ENCODE measurements at places on chromosomes 5 and 9.

- no peak for DNase-seq
Observed at GRCh38 chr5:68515514-68515913, 300.0 kb downstream of the PIK3R1 start.

DNA sequence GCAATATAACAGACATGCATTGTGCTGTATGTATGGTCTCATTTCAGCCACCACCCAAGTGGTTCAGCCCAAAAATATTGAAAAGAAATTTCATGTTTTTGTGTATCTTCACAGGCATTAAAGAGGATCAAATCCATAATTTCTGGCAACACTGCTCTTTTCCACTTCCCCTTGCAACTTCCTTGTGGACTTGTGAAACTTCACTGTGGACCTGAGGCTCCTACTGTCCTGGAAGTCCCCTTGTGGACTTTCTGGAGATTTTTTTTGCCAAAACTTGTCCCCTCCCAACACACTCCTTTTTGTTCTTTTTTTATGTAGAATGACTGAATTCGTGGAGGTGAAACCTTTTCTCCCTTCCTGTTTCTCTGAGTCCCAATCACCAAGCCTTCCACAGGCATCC, 14.3 kb downstream of the OTULINL start:
- DNase-seq, result no peak

GRCh38 chr5:54643685-54644106, 126.1 kb downstream of the SNX18 start:
- DNase-seq, result no peak

DNA sequence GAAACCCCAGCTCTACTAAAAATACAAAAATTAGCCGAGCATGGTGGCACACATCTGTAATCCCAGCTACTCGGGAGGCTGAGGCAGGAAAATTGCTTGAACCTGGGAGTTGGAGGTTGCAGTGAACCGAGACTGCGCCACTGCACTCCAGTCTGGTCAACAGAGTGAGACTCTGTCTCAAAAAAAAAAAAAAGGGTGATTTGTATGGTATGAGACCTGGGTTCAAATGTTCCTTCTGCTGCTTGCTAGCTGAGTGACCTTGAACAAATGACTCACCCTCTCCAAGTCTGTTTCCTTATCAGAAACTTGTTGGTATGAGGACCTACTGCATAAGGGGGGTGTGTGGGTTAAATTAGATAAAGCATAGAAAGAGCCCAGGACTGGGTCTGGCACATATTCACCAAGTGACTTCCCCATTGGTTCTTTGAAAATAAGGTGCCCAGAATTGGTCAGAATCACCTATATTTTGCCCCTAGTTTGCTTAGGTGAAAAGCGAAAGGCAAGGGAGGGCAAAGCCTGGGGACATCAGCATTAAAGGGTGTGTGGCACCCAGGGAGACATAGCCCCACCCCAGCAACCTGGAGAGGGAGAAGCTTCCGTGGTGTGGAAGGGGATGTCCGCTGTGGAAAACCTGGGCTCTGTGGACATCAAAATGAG, 9.9 kb downstream of the SLC25A25 start:
- DNase-seq, result no peak

GRCh38 chr9:33109097-33109496, 32.6 kb upstream of the SMU1 start:
- DNase-seq, result no peak

GRCh38 chr5:112628214-112628980, 109.3 kb upstream of the APC start:
- DNase-seq, result no peak

- DNase-seq, result peak; percentile 44
Observed at GRCh38 chr5:160175438-160176218, 53.7 kb upstream of the FABP6 start.

DNA sequence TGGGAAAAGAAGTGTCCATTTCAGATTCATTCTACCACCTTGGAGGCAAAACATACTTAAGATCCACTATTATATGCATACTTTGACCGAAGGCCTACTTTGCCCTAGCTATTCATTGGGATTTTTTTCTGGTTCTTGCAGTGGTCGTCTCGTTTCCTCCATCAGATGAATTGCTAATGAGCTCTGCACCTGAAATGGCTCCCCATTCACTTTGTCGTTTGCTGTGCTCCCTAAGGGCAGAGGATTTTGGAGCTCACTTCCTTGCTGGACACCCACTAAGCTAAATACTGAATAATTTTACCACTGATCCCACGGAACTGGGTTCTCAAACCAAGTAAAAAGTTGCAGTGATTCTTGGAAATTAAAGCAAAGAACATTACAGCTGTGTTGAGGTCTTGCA, 1.9 kb downstream of the KDM3B start:
- DNase-seq, result no peak

- no peak for DNase-seq
Observed at GRCh38 chr5:56317923-56318561, 84.9 kb upstream of the ANKRD55 start.

DNA sequence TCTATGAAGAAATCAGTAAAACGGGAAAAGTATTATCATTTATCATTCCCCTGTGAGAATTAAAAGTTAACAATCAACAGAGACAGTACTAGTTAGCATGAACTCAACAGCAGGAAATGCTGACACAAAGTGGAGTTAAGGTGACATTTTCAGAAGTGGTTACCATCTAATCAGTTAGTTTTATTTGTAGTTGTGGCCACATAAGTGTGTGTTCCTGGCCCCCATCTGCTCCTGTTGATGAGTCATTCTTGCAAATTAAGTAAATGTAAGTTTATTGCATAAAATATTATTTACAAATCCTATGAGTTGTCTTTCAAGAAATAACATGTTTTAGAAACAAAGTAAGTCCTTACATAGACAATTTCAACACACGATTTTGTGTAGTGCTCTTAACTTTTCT, 8.9 kb upstream of the BNC2 start:
- DNase-seq, result no peak

DNA sequence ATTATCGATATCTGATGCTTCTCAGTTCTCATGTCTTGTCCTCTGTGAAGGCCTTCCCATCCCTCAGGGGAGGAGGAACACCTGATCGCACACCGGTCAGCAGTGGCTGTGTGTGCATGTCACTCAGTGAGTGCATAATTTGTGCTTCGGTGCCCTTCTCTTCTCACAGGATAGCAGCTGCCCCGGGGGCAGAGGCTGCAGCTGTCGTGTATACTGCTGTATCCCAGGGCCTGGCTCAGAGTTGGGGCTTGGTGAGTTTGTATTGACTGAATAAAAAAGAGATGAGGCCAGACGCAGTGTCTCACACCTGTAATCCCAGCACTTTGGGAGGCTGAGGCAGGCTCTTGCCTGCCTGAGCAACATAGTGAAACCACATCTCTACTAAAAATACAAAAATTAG, 49.7 kb upstream of the NCS1 start:
- DNase-seq, result no peak

DNA sequence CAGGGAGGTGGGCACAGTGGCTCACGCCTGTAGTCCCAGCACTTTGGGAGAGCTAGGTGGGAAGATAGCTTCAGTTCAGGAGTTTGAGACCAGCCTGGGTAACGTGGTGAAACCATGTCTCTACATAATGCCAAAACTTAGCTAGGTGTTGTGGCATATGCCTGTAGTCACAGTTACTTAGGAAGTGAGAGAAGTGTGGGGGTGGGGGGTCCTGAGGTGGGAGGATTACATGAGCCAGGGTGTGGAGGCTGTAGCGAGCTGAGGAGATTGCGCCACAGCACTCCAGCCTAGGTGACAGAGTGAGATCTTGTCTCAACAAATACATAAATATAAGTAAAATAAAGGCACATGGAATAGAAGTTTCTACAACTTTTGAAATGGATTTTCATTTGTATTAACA, 23.1 kb downstream of the VCAN start:
- no peak for DNase-seq

DNA sequence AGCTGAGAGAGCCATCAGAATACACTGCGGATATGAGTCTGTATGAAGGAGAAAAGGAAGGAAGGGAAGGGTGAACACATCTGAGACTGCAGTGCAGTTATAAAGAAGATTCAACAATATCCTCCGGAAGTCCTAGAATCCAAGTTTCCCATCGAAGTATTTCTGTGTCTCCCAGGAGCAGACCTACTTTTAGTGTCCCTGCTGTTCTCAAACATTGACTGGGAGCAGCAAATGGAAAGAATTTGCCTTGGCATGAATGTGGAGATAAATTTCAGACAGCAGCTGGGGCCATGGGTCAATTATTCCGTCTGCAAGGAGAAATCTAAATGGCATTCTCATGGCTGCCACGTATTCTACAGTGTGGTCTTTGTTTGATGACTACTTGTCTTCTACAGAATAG, 478.1 kb upstream of the SMC2 start:
- no peak for DNase-seq

DNA sequence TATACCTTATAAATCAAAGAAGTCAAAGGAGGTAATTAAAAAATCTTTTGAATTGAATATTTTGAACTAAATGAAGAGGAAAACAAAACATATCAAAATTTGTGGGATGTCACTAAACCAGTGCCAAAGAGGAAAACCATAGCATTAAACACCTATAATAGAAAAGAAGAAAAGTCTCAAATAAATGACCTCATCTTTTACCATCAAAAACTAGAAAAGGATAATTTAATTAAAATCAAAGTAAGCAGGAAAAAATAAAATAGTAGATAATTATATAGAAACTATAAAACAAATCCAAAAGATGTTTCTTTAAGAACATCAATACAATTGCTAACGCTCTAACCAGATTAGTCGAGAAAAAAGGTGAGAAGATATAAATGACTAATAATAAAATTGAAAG, 47.8 kb downstream of the LPAR1 start:
- DNase-seq, result no peak

GRCh38 chr9:131529597-131530545, 1.2 kb downstream of the UCK1 start:
- no peak for DNase-seq

DNA sequence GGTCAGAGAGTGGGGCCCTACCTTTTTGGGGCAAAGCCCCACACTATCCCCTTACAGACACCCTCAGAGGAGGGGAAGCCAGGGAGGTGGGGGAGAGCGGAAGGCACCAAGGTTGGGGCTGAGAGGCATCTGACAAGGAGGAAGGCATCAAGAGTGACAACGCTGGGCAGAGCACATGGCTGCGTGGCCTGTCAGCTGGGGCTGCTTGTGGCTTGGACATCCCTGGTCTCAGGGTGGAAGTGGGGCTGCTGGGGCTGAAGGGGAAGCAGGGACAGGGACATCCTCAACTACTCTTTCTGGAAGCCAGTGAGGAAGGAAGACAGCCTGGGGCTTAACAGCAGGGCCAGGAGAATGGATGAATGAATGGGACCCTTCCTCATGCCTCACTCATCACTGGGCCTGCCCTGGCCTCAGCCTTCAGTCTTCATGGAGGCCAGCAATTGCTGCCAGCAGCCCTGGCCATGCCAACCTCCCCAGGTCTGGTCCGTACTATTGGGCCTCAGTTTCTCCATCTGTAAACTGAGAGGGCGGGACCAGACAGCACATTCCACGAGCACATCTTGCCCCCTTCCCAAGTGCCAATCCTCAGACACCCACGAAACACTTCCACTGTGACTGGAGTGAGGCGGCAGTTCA, 993 bp upstream of the RALGDS start:
- DNase-seq, result no peak

GRCh38 chr9:108160706-108161355, 671.3 kb upstream of the KLF4 start:
- no peak for DNase-seq

DNA sequence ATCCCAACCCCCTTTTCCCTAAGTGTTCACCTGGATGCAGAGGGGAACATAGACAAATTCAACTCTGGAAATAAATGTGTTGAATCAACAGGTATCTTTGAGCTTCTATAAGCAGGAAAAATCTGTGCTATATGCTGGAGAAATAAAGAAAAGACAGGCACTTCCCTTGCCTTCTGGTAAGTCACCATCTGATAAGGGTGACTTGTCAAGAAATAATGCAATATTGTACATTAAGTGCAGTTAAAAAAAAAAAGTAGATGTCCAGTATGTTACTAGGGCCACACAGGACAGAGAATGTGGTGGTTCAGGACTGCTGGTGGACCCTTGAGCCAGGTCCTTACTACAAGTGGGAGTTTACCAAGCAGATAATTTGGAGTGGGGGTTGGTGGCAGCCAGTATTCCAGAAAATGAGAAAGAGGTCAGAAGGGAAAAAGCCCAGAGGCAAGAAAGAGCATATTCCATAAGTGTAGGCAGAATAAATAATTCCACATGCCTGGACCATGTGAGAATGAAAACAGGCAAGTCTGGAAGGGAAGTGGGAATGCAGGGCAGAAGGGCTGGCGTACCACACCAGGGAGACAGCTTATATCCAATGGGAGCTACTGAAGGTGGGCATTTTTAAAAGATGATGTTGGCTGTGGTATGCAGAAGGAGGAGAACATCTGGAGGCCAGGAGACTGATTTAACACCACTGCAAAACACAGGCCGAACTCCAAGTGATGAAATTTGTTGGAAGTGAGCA, 209.9 kb downstream of the SEMA5A start:
- no peak for DNase-seq

GRCh38 chr9:37618817-37619216, 26.4 kb upstream of the TOMM5 start:
- no peak for DNase-seq
